ENCODE measurements at places on chromosomes 16 and 17. TPM values are rescaled to one million over a fixed set of nuclear protein-coding genes. Genes with fewer than 3 reads are reported as not detected.

GRCh38 chr16:79212114-79212791 lies 388.3 kb downstream of the MAF start:
- DNase-seq: no peak

GRCh38 chr17:4023220-4023619 lies 59.0 kb upstream of the ATP2A3 start:
- no peak for DNase-seq

Gene PLLP
- 70.6 TPM for total RNA-seq

Gene MAPT
- 1.9 TPM for total RNA-seq

- DNase-seq: no peak
Observed at GRCh38 chr16:72277749-72278148, 105.8 kb upstream of the PMFBP1 start.

Measured in left lung (tissue), 14 donors.